Activated naive CD8-positive, alpha-beta T cell treated with anti-CD3 and anti-CD28 coated beads, Interleukin-2, amount 10 ng/mL, durations not matched to agents 7 days and 5 days (primary cell): ENCODE measurements at places on chromosomes 3 and 15. TPM values are rescaled to one million over a fixed set of nuclear protein-coding genes. Genes with fewer than 3 reads are reported as not detected.

GRCh38 chr15:63503739-63504246 lies 600 bp upstream of the USP3 start:
- no peaks in the 10 kb centered on the region for H3K27me3 ChIP-seq
- peaks cover 2% of the 10 kb centered on the region for H3K36me3 ChIP-seq
- H3K4me1 ChIP-seq = peaks cover 57% of the 10 kb centered on the region
- peak overlapping the region; percentile 79 for H3K4me3 ChIP-seq

DNA sequence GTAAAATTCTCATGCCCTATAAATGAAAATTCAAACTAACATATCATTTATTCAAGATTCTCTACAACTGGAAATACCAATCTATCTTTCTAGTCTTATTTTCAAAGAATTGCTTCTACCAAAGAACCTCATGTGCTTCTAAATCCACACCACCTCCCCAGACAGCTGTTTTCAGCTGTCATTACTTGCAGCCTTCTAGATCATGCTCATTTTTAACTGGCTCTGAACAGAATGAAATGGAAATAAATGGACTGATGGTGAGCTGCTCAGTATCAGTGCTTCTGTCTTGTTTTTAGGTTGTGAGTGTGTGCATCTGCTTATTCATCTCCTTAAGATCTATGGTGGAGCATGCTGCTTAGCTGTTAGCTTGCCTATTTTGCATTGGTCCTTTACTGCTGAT lies 29.4 kb downstream of the GOLGB1 start:
- H3K36me3 ChIP-seq = peaks cover 64% of the 10 kb centered on the region
- no peak overlapping the region for H3K27ac ChIP-seq
- no peak overlapping the region for H3K4me3 ChIP-seq
- DNase-seq = no peak
- H3K27me3 ChIP-seq = no peaks in the 10 kb centered on the region

- H3K27ac ChIP-seq = no peak overlapping the region
- peaks cover 10% of the 10 kb centered on the region for H3K36me3 ChIP-seq
Observed at GRCh38 chr15:89113296-89114024, 25.2 kb downstream of the ABHD2 start.

DNA sequence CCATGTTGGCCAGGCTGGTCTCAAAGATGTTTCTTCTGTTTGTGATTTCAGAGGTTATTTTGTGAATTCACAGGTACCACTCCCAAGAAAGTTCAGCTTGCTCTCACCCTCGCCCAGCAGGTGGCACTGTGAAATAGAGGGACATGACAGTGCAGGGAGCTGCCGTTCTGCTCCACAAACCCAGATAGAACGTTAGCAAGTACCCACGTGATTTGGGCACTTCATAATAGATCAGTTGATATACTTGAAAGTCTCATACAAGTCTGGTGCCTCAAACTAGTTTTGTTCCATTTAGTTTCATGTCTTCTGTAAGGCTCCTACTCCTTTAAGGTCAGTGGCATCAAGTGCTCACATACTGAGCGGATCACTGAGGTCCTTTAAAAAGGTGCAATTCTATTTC lies 45.5 kb downstream of the FILIP1L start:
- H3K36me3 ChIP-seq = peaks cover 30% of the 10 kb centered on the region
- H3K27me3 ChIP-seq = no peaks in the 10 kb centered on the region
- peak overlapping the region; percentile 75 for H3K27ac ChIP-seq
- DNase-seq = peak; percentile 79

GRCh38 chr3:186938716-186939115 lies 8.4 kb downstream of the ST6GAL1 start:
- H3K36me3 ChIP-seq = peaks cover 44% of the 10 kb centered on the region
- DNase-seq = no peak
- no peak overlapping the region for H3K4me3 ChIP-seq
- peaks cover 16% of the 10 kb centered on the region for H3K4me1 ChIP-seq
- no peak overlapping the region for H3K27ac ChIP-seq
- no peaks in the 10 kb centered on the region for H3K27me3 ChIP-seq

DNA sequence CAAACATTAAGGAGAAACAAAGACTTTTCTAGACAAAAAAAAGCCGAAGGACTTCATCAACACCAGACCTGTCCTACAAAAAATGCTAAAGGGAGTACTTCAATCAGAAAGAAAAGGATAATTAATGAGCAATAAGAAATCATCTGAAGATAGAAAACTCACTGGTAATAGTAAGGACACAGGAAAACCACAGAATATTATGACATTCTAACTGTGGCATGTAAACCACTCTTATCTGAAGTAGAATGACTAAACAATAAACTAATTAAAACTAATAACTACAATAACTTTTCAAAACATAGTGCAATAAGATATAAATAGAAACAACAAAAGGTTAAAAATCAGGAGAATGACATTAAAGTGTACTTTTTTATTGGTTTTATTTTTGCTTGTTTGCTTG lies 584.5 kb upstream of the CCDC54 start:
- no peaks in the 10 kb centered on the region for H3K27me3 ChIP-seq
- no peak overlapping the region for H3K4me3 ChIP-seq
- H3K27ac ChIP-seq = no peak overlapping the region
- no peaks in the 10 kb centered on the region for H3K36me3 ChIP-seq
- DNase-seq = no peak

DNA sequence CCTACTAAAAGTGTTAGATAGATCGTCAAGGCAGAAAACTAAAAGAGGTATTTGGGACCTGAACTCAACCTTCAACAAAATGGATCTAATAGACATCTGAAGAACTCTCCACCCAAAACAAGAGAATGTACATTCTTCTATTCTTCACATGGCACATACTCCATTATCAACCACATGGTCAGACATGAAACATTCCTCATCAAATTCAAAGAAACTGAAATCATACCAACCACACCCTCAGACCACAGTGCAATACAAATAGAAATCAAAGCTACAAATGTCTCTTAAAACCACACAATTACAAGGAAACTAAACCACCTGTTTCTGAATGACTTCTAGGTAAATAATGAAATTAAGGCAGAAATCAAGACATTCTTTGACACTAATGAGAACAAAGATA lies 984.1 kb upstream of the GBE1 start:
- no peak for DNase-seq
- no peak overlapping the region for H3K27ac ChIP-seq
- H3K4me3 ChIP-seq = no peak overlapping the region
- no peaks in the 10 kb centered on the region for H3K36me3 ChIP-seq

DNA sequence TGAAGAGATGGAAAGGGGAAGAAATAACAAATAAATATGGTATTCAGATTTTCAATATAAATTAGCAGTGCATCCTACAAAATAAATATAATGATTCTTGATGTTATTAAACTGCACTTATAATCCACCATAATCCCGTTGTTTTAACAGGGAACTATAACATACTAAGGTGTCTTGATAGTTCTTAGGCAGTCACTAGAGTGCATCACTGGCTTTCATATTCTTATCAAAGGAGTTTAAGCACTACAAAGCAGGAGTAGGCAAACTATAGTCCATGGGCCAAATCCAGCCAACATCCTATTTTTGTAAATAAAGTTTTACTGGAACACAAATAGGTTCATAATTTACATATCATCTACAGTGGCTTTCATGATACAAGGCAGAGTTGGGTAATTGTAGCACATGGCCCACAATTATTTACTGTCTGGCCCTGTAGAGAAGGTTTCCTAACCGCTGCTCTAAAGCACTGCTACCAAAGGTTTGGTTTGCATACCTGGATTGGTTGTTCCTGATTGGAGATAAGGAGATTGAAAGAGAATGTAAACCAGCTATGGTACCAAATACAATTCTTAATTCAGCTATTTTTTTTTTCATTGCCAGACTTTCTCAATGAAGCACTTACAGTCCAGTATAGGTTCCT lies 104.3 kb downstream of the ZNF280D start:
- DNase-seq = no peak
- H3K4me3 ChIP-seq = no peak overlapping the region
- H3K27me3 ChIP-seq = no peaks in the 10 kb centered on the region
- H3K36me3 ChIP-seq = peaks cover 6% of the 10 kb centered on the region

DNA sequence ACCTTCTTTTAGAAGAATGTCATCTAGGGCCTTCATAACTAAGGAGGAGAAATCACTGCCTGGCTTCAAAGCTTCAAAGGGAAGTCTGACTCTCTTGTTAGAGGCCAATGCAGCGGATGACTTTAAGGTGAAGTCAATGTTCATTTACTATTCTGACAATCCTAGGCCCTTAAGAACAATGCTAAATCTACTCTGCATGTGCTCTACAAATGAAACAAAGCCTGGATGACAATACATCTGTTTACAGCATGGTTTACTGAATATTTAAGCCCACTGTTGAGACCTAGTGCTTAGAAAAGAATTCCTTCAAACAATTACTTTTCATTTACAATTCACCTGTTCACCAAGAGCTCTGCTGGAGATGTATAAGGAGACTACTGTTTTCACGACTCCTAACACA lies 160.4 kb upstream of the EPHA3 start:
- H3K4me1 ChIP-seq = no peaks in the 10 kb centered on the region
- H3K27me3 ChIP-seq = no peaks in the 10 kb centered on the region
- DNase-seq = no peak
- H3K36me3 ChIP-seq = no peaks in the 10 kb centered on the region
- H3K27ac ChIP-seq = no peak overlapping the region

DNA sequence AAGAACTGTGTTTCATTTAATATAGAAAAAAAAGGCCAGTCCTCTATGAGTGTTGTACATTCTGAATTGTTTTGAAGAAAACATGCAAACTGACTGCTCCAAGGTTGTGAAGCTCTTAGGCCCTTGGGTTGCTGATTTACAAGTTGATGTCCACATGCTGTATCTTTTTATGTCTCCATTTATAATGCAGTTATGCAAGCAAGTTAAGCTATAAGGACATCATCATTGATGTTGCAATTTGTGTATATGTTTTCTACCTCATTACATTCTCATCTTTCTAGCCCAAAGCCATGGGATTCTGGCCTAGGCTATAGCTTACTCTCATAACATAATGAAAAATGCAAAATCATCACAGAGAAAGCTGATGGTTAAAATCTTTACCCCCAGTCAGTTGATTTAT lies 245.7 kb upstream of the AGTR1 start:
- H3K4me1 ChIP-seq = no peaks in the 10 kb centered on the region
- no peak overlapping the region for H3K27ac ChIP-seq
- DNase-seq = no peak

DNA sequence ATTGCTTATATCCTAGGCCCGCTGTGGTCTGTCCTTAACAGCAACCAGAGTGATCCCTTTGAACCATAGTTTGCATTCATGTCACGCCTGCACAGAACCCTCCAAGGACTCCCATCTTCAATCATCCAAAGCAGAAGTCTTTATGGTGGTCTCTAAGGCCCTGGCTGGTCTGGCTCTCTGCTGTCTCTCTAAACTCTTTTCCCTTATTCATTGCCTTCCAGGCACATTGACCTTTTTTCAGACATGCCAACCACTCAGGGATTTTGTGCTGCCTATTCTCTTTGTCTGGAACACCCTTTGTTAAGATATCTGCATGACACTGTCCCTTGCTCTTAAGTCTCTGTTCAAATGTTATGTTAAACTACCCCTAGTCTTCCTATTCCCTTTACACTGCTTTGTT lies 21.9 kb upstream of the ZBTB47 start:
- no peak overlapping the region for H3K4me3 ChIP-seq
- DNase-seq = no peak
- H3K36me3 ChIP-seq = peaks cover 26% of the 10 kb centered on the region
- peaks cover 5% of the 10 kb centered on the region for H3K4me1 ChIP-seq

DNA sequence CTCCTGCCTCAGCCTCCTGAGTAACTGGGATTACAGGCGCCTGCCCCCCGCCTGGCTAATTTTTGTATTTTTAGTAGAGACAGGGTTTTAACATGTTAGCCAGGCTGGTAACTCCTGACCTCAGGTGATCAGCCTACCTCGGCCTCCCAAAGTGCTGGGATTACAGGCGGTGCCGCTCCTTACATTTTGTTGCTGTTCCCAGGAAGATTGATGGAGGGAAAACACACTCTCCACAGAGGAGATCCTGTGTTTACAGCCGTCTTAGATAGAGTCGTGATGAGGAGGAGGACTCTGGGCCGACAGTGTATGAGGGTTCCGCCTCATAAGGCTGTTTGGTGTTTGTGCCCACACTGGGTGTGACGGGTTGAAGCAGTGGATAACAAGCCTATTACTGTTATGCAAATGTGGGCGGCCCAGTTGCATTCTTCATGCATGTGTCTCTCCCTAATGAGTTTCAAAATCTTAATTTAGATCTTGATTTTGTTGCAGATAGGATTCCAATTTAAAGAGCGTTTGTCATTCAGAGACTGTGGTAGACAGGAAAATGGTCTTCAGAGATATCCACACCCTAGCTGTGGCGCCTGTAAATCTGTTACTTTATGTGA lies 60.0 kb downstream of the APBA2 start:
- peaks cover 67% of the 10 kb centered on the region for H3K4me1 ChIP-seq
- peaks cover 45% of the 10 kb centered on the region for H3K36me3 ChIP-seq
- no peak overlapping the region for H3K27ac ChIP-seq
- no peak overlapping the region for H3K4me3 ChIP-seq
- DNase-seq = peak; percentile 14
- H3K27me3 ChIP-seq = no peaks in the 10 kb centered on the region

DNA sequence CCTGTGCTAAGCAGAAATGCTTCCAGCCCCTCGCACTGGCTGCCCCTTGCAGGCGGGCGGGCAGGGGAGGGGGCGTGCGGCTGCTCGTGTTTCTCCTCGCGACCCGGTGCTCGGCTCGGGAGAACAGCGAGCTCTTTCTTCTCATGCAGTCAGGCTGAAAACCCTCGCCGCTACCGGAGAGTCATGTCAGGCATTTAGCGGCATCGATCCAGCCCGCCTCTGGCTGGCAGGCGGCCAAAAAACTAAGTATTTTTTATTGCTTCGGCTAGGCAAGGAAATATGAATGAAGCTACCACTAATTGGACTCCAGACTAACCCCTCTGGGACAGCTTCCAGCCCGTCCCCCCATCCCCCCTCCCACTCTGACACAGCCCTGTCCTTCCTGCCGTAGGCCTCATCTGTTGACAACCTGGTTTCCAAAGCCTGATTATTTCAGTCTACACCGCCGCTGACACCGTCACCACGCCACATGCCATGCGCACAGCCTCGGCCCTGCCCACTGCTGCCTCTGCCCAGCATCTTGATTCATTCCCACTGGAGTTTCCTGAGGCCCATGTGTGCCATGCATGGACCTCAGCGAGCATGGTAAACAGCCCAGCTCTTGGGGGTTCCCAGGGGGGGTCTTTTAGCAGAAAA lies 35.3 kb downstream of the TLE3 start:
- DNase-seq = no peak
- H3K4me3 ChIP-seq = no peak overlapping the region
- H3K27me3 ChIP-seq = no peaks in the 10 kb centered on the region
- no peak overlapping the region for H3K27ac ChIP-seq
- H3K4me1 ChIP-seq = no peaks in the 10 kb centered on the region

The DET1 gene
- total RNA-seq = 4.4 TPM

The ZNF860 gene
- total RNA-seq = not detected

The GPR62 gene
- total RNA-seq = not detected

The MON1A gene
- 11.9 TPM for total RNA-seq

The POPDC2 gene
- total RNA-seq = 3.4 TPM

The BOC gene
- not detected for total RNA-seq
